ENCODE measurements at places on chromosomes 12 and 14.
A peak's percentile ranks its signal among the peaks of the same experiment; 100 is the strongest.

DNA sequence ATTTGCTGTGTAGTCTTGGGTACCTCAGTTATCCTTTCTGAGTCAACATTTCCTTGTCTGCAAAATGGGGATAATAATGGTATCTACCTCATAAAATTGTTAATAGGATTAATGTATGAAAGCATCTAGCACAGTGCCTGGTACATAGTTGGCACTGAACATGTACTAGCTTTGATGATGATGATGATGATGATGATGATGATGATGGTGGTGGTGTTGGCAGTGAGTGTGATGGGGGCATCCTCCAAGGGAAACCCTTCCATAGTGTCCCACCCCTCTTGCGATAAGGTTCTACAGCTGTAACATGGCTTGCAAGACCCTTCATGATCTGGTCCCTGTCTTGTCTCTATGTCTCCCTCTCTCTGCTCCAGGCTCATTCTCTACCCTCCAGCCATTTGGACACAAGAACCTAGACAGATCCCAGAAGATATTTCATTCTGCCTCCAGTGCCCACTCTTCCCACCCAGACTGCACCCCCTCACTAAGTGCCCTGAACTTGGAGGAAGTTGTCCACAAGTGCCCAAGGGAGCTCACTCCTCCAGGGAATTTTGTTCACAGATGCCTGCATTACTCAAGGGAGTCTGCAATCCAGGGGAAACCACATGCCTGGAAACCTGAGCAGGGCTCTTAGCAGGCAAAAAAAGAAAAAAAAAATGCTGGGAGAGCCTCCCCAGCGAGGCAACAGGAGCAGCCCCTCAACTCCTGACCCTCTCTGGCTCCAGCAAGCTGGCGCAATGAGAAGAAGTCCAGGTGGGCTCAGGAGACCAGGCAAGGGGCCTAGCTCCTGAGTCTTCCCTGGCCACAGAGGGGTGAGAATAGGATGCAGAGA, 10.1 kb upstream of the BDKRB1 start:
- peak; percentile 68 for DNase-seq

DNA sequence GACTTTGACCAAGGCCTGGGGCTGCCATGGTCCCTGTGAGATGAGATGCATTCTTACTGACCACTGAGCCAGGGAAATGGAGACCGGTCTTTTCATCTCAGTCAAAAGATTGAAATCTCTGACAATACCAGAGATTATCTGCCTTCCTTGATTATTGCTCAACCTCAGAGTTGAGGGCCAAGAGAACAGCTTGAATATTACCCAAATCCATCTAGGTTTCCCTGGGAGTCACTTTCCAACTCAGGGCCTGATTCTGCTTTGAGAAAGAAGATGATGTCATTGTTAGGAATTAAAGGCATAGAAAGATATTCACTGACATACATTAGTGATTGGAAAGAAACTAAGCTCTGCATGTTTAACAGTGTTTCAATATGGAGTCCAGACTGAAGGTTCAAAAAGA, 515.9 kb upstream of the TBX3 start:
- no peak for DNase-seq

DNA sequence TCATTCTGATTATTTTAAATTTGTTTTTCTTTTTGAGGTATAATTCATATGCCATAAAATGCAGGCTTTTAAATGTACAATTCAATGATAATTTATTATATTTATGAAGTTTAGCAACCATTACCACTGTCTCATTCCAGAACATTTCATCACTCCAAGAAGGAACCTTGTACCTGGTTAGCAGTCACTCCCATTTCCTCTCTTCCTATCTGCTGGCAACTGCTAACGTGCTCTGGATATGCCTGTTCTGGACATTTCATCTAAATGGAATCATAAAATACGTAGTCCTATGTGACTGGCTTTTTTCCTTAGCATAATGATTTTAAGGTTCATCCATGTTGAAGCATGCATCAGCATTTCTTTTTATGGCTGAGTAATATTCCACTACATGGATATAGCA, 15.5 kb downstream of the CPSF6 start:
- DNase-seq: no peak

DNA sequence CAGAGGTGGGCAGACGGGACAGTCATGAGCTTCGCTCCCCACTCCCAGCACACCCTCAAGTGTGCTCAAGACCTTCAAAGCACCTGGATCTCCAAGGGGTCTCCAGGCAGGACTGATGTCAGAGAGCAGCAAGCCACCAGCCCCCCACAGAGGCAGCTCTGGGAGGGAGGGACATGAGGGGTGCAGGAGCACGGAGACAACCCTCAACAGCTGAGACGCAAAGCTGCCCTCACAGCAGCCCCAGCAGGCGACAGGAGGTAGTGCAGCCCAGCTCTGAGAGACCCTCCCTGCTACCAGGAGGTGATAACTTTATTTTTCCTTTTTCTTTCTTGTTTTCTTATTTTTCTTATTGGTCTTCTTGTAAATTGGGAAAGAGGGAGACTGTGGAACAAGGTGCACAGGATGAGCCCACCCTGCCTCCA, 17.9 kb downstream of the SIVA1 start:
- no peak for DNase-seq

DNA sequence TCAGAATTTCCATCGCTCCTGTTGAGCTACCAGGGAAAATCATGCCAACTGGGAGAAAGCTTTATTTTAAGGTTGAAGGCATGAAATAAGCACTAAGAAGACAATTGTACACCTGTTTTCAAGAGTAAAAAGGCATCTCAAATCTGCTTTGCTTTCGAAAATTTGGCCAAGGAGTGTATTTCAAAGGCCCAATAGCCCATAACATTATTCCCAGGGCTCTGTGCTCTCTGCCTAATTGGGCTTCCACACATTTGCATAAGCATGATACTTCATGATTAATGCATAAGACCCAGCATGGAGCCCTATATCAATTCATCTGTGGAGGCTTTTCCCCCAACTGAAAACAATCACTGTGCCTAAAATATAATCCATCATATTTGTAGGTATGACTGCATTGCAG, 258.5 kb downstream of the NOVA1 start:
- DNase-seq: no peak

DNA sequence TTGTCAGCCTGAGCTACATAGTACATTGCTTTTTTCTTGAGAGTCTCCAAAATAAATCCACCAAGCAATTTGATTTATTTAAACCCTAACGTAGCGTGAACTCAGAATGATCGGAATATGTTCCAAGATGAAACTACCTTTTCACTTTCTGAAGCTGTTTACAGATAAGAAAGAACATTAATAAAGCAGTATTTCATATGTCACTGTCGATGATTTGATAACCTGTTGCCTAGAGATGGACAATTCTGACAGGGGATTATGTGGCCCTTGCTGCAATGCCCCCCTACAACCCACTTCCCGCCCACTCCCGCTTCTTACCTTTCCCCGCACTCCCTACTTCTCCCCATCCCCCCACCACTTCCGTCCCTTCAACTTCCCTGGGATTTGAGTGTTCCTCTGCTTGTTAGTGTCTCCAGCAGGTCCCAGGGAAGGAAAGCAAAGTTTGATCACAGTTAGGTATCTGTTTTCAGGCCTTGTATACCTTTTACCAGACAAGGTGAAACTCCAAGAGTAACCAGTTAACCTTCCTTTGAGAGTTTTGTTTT, 229.2 kb upstream of the HMGA2 start:
- no peak for DNase-seq

GRCh38 chr14:98408713-98409112, 863.3 kb downstream of the BCL11B start:
- DNase-seq: no peak

- no peak for DNase-seq
These were observed 163.5 kb downstream of the KIF26A start for GRCh38 chr14:104301731-104302460.

Measured in brain microvascular endothelial cell (primary cell).